ENCODE measurements at places on chromosomes 3 and 15.

- no peak for DNase-seq
Measured at GRCh38 chr3:52061121-52061910, 4.9 kb upstream of the DUSP7 start.

DNA sequence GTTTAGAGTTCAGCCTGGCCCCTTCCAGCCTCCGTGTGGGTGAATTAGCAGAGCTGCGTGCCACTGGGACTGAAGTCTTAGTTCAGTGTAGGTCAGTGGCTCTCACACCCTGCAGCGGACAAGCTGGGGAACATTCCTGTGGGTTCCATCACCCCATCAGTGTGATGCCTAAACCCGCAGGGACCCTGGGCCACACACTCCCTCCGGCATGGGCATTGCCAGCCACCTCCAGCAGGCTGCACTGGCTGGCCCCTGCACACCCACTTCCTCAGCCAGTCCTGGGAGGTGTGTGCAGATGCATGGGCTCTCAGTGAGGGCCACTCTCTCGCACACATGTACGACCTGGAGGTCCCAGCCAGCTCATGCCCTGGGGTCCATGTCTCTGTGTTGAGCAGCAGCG, 32.1 kb upstream of the TOPBP1 start:
- no peak for DNase-seq

DNA sequence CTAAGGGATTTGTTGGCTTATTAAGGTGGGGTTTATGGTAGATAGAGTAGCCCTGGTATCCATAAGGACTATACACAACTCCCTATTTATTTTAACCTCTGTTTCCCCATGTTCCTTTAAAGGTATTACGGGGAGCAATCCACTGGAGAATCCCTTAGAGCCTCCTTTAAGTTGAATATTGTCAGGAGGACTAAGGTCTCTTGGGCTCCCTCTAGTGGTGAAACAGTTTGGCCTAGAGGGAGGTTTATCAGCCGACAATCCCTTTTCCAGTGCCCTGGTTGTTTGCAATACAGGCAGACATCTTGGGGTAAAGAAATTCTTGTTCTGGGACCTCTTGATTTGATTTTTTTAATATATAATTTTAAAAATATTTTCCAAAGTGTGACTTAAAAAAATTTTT, 12.9 kb downstream of the OPA1 start:
- peak; percentile 50 for DNase-seq

- DNase-seq: no peak
Measured at GRCh38 chr3:38015485-38015884, 14.0 kb downstream of the PLCD1 start.

- no peak for DNase-seq
Measured at GRCh38 chr3:60475096-60475495, 776.2 kb downstream of the FHIT start.

- DNase-seq: no peak
Measured at GRCh38 chr3:111884411-111885018, 25.4 kb downstream of the PHLDB2 start.

Data from central memory CD4-positive, alpha-beta T cell (primary cell).